Kidney (tissue), 22 donors: ENCODE measurements at places on chromosomes 11 and 22. TPM values are rescaled to one million over a fixed set of nuclear protein-coding genes. Genes with fewer than 3 reads are reported as not detected.

- no peak for DNase-seq
Observed at GRCh38 chr11:12942157-12942556, 67.0 kb upstream of the RASSF10 start.

Gene KCTD14
- 14.8 TPM for polyA plus RNA-seq

DNA sequence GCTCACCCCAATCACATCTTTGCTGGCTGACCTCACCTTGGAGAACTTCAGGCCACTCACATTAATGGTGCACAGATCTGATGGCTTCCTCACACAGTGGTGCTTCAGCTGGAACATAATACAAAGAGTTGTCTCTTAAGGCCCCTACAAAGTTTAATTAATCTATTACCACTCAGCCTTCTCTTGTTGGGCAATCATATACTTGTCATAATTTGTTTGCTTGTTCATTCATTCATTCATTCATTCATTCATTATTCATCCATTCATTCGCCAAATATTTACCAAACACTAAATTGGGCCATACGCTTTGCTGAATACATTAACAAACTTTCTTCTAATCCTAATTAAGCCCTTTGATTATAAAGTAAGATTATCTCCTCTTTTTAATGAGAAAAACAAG is 15.1 kb downstream of the XRRA1 start:
- no peak for DNase-seq

- DNase-seq, result no peak
Observed at GRCh38 chr11:102293873-102294601, 23.2 kb upstream of the BIRC3 start.

GRCh38 chr22:41943661-41944209 is 3.2 kb downstream of the CENPM start:
- no peak for DNase-seq

DNA sequence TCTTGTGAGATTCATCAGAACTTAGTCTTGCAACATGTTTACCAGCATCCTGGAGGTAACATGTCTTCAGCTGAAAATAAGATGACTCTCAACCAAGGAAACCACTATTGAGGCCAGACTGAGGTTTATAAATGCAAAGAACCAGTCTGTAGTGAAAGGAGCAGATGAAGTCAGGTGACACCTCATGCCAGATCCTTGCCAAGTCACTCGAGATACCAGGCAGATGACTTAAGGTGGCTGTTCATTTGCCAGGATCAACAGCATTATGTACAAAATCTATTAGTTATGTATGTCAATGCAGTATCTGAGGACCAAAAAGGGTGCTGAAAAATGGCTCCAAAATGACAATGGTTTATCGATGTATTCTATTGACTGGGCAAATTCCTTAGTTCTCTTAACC is 100.0 kb upstream of the SOX6 start:
- no peak for DNase-seq

DNA sequence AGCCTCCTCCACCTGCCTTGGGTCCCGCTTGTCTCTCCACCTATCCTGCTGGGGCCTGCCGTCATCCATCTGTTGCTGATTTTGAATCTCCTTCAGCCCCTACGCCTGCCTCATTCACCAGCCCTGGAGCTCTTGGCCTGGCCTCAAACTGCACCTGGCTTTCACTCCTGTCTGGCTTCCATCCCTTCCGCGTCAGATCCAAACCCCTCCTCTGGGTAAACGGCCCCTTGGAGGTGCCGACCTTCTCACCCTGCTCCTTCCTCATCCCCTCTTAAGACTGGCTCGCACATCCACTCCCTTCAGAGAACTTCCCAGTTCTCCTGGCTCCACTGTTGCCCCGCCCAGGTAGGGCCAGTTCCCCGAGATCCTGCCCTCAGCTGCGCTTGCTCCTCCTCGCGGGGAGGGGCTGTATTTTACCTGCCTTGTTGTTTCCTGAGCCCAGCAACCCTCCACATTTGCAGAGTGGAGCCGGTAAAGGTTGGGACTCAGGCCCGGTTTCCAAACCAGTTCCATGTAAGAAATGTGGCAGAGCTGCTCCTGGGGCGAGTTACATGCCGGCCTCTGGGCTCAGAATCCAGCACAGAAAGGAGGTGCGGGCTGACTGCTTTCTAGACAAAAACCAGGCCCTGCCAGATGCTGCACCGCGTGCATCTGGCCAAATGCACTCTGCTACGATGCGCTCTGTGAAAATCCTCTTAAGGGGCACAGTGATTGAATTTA is 13.9 kb upstream of the SHANK2 start:
- peak; percentile 48 for DNase-seq

Gene WBP2NL
- polyA plus RNA-seq, result 0.84 TPM

GRCh38 chr22:26174280-26174679 is 5.0 kb downstream of the SEZ6L start:
- no peak for DNase-seq

Gene APOL6
- 5.5 TPM for polyA plus RNA-seq

Gene TBX1
- polyA plus RNA-seq, result 0.45 TPM

DNA sequence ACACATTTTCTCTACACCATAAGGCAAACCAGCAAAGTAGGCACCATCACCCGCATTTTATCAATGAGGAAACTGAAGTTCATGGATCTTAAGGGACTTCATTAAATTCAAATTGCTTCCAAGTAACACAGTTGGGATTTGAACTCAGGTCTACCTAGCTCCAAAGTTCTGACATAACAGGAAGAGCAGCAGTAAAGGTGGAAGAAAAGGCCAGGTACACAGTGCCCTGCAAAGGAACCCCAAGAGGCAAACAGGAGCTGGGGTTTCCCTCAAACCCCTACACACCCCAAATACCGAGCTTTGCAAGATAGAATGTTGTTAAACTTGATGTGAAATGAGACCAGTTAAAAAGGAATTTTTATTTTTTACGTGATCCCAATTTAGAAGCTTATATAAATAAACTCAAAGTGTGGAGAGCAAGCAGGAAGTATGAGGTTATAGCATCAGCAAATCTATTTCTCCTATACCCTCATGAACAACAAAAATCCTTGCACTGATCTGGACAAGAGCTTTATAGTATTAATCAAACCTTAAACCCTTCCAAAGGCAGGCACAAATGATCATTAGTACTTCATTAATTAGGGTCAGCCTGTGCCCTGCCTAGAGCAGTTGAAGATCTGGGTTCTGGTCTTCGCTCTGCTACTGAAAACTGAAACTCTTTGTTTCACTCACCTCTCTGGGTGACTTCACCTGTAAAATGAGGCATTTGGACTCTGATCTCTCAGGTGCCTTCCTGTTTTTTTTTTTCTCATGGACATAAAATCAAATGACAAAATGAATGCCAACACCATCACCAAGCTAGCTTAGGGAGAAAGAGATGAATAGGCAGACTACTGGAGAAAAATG is 36.5 kb downstream of the SYTL2 start:
- DNase-seq, result no peak

GRCh38 chr22:26781596-26781995 is 124.2 kb downstream of the MIAT start:
- DNase-seq, result no peak

DNA sequence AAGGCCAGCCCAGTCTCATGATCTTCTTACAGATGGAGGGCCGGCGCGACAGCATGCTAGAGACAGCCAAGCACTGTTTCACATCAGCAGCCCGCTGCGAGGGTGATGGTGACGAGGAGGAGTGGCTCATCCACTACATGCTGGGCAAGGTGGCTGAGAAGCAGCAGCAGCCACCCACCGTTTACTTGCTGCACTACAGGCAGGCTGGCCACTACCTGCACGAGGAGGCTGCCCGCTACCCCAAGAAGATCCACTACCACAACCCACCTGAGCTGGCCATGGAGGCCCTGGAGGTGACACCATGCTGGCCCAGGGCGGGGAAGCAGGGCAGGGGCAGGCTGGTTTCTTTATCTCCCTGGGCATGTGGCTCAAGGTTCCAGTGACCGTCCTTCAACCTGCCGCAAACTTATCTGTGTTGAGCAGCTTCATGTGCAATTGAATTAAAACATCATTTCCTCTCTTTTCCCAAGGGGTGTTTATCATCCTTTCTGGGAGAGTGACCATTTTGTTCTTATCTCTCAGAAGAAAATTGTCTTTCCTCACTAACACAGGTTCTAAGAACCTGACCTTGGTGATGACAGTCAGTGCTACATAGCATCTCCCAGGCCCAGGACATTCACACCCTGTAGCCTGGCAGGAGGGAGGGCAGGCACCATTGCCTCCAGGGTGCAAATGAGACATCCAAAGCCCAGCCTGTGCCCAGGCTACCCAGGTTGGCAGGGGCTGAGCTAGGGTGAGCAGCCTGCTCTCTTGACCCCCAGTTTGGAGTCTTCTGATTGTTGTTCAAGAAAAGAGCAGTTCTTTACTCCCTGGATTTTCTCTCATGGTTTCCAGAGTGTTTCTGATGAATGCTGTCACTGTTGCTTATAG is 80.7 kb downstream of the CABIN1 start:
- peak; percentile 67 for DNase-seq

Gene THRSP
- polyA plus RNA-seq, result 6.4 TPM
